HEK293T (cell line): ENCODE measurements at places on chromosomes 7 and 10.

GRCh38 chr7:12809476-12809875 lies 122.0 kb downstream of the ARL4A start:
- no peak for DNase-seq

DNA sequence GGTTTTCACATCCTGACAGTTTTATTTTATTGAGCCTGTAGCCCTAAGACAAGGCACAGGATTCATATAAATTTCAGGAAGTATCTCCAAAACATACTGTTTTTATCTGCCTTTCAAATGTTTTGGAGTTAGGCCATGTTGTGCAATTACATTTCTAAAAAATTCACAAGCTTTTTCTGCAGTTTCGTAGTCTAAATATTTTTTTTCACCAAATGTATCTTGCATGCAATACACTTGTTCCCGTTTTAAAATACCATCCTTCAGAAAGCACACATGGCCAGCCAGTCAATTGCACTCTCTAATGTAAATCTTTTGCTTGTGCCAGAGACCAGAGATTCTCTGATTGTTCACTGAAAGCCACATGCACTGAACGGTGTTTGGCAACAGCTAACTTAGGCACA lies 161.5 kb upstream of the PRKCQ start:
- no peak for DNase-seq

DNA sequence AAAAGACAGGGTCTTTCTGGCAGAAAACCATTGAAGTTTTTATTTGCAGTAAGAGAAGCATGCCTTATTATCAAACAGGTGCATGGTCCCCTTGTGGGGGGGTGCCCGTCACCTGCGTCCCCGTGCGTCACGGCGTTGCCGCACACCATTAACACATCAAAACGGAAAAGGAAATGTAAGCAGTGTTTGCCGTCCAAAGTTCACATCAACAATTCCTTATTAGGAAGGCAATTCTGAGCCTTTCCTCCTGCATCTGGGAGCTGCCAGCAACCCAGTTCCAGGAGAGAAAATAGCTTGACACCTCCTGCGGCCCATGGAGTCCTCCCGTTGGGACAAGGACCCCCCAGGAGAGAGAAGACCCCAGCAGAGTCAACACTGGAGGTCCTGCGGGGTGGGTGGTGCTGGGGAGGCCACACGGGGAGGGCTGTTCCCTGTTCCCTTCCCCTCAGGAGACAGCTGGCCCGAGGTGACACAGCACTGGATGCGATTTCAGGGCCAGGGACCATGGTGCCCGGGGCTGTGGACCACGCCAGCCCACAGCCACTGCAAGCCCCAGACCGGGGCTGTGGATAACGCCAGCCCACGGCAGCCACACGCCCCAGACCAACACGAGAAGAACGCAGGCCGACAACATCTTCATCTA lies 39.5 kb downstream of the DIP2C start:
- no peak for DNase-seq

GRCh38 chr10:3976718-3977117 lies 191.7 kb upstream of the KLF6 start:
- no peak for DNase-seq

- no peak for DNase-seq
Measured at GRCh38 chr10:96440361-96441292, 73.1 kb downstream of the TLL2 start.

DNA sequence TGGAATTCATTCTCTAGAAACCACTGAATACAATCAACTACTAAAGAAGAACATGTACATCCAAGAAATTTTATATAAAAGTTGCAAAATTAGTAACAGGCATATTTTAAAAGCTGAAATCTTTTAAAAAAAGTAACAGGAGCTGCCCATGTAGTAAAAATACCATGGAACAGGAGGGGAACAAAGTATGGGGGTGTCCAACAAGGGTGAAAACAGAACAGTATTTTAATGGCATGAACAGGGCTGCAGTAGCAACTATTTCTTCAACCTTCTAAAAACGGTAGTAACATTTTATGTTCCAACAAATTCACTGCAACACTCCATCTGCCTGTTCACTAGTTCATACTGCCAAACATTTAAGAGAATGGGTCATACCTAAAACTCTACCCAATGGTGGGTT lies 77.0 kb downstream of the ABLIM1 start:
- DNase-seq = no peak

DNA sequence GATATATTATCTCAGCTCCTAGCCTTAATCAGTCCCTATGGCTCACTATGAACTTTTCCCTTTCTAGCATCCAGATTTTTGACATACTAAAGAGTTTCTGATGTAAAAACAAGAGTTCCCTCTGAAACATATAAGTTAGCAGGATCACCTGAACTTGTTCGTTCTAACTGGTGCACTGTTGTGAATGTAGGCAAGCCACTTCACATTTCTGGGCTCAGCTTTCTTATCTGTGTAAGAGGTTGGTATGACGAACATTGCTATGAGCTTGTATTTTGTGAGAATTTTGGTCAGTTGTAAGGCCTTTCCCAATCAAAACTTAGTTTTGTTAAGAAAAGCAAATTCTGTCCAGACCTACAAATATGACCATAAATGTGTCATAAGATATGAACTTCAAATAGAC lies 46.1 kb downstream of the MAGI2 start:
- DNase-seq = no peak
